Fibroblast of skin of back (primary cell): ENCODE measurements at places on chromosomes 12 and 14.
A peak's percentile ranks its signal among the peaks of the same experiment; 100 is the strongest.

DNA sequence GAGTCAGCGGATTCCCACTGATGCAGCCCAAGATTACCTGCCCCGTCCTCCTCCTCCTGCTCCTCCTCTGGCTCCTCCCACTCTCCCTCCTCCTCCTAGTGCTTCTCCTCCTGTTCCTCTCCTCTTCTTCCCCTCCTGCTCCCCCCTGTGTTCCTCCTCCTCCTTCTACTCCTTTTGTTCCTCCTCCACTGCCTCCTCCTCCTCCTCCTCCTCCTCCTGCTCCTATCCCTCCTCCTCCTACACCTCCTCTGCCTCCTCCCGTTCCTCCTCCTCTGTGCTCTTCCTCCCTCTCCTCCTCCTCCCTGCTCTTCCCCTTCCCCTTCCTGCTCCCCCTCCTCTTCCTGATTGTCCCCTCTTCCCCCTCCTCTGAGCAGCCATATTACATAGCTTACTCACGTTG, 141.3 kb downstream of the CACNA1C start:
- no peak for DNase-seq

DNA sequence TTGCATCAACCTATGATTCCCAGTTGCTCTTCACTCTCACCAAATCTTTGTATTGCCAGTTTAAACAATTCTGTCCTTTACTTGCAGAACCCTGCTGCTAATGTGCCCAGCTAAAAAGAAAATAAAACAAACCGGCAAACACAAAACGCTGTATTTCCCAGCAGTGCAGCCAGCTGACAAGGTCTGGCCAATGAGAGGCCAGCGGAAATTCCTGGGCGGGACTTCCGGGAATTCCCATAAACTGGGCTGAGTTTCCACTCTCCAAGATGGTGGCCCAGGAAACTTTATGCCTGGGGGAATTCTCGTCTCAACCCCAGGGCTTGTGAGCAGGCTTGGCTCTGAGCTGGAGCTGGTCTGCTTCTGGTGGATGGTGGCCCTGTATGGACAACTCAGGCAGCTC, 807.3 kb upstream of the TMEM132C start:
- no peak for DNase-seq

GRCh38 chr12:92341065-92341668, 195.5 kb upstream of the BTG1 start:
- DNase-seq: no peak

DNA sequence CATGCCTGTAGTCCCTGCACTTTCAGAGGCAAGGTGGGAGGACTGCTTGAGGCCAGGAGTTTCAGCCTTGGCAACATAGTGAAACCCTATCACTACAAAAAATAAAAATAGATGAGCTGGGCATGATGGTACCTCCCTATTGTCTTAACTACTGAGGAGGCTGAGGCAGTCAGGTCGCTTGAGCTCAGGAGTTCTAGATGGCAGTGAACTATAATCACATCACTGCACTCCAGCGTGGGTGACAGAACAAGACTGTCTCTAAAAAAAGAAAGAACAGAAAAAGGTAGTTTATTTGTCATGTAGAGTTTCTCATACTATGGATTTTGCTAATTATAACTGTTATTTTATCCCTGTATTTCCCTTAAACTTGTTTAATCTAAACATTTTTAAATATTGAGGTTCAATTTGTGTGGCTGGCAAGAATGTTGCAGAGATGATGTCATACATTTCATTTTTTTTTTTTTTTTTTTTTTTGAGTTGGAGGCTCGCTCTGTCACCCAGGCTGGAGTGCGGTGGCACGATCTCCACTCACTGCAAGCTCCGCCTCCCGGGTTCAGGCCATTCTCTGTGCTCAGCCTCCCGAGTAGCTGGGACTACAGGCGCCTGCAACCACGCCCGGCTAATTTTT, 39.7 kb upstream of the ATF7IP start:
- DNase-seq: no peak

DNA sequence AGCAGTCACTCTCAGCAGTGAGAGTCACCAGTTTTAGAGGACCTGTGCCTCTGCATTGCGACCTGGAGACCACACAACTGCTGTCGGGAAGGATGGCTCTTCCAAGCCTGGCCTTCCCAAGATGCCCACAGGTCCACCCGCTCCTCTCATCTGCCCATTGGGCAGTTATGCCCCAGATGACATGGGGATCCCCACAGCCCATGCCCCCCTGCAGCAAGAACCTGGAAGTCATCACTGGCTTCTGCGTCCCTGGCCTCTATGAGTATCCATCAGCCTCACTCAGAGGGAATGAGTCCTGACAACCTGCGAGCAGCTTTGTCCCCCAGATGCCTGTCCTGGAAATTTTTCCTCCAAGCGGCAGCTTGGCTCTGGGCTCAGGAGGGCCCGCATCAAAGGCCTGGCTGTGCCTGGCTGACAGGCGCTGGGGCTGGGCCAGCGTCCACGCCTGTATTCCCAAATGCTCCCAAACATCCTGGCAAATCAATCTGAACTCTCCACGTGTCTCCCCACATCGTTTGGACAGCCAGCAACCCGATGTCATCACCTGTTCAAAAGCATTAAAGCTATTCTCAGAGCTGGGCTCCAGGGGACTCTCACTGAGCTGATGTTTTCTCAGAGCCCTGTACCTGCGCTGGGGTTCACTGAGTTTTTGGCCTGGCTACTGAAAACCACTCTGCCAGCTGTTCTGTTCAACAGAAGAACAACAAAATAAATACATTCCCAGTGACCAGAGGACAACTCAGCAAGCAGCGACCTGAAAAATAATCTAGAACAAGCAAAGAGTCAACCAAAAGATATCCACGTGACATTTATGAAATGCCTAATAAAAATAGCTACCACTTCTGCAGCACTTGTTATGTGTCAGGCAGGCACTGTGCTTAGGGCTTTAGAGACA, 57.8 kb downstream of the CLMN start:
- DNase-seq: no peak

DNA sequence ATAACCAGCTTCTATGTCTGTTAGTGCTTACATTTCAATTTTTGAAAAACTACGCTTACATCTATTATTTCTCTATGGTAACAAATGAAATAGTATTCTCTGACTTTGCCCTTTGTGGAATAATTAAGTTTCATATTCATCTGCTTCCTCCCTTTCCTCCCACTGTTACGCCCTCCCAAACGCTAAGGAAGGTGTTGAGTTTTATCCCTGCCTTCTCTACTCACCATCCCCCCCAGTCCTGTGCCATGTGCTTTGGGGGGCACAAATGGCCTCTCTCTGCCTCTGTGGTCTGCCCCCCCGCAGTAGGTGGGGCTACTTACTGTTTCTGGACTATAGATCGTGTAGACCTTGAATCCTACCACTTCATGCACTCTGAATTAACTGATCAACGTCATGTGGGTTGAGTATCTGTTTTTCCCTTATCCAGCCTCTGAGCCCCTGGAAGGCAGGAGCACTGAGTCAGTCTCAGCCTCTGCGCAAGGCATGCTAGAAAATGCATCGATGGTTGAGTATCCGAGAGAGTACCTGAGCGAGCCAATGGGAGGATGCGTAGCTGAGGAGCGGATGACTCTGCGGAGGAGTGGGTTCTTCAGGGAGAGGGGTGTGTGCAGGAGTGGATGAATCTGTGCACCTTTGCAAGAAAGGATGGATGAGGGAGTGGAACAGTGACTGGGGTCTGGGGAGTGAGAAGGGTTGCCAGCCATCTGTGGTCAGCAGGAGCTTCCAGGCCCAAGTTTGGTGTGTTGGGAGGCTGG, 114.5 kb upstream of the RTL1 start:
- DNase-seq: no peak

GRCh38 chr12:58961906-58962305, 41.6 kb upstream of the LRIG3 start:
- peak; percentile 32 for DNase-seq

GRCh38 chr14:96038920-96039632, at the start of gene C14orf132:
Gene C14orf132 (plus strand): TSS chr14:96039362. CDS start chr14:96039501, 139 bp downstream.
- DNase-seq: peak; percentile 61

- DNase-seq: no peak
Observed at GRCh38 chr12:122681814-122682213, 21.3 kb downstream of the HCAR2 start.

GRCh38 chr14:99950181-99950580, 115.0 kb upstream of the EVL start:
- peak; percentile 69 for DNase-seq

DNA sequence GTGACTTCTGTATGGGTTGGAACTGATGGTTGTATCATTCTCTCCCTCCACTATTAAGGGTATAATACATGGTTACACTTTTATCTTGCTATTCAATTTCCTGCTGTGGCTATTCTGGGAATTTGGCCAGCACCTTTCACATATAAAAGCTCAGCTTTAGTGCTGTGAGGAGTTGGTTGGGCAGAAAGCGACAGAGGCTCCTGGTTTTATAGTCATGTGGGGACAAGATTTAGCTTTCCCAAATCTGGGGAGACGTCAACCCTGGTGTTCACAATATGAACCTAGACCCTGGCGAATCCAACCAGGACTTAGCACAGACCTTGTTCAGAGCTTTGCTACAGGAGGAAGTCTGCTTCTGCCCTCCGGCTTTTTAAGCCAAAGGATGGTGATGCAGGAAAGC, 36.5 kb downstream of the FOS start:
- DNase-seq: peak; percentile 44
